B cell (primary cell): ENCODE measurements at places on chromosomes 7 and 10. TPM values are rescaled to one million over a fixed set of nuclear protein-coding genes. Genes with fewer than 3 reads are reported as not detected.

DNA sequence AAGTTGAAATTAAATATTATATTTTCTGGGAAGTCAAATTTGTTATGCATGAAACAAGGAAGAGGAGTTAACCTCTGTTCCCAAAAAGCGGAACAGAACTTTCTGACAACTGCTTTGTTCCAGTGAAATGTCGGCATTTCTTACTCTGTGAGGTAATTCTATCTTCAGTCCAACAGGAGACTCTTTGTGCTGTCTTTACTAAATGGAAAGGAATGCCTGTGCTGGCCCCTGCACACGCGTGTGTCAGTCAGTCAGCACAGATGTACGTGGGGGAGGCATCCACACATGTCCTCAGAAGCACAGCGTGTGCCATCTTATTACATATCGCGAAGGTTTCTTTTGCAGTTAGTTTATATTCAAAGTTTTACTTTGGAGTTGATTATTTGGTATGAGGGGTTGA lies 37.5 kb downstream of the NET1 start:
- peak; percentile 25 for DNase-seq

- peak; percentile 75 for DNase-seq
Observed at GRCh38 chr7:2821842-2822507, 22.1 kb downstream of the GNA12 start.

GRCh38 chr7:84701524-84702306 lies 485.1 kb downstream of the SEMA3D start:
- DNase-seq = no peak

DNA sequence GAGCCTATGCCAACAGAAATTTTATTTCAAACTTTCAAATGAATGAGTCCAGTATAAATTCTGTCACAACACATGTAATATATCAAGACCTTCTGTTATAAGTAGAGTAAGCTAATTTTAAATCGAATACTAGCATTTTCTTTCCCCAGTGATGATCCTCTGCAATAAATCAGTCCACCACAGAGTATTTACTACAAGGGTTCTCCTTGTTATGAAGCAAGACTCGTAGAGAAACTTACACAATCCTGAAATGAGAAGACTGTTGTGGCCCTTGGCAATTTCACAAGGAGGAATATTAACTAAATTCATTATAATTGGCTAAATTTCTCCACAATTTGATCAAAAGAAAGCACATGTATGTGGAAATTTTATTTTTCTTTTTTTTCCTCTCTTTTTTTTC lies 312.4 kb upstream of the DGKB start:
- DNase-seq = no peak

GRCh38 chr7:115136796-115137443 lies 215.0 kb downstream of the MDFIC start:
- no peak for DNase-seq

GRCh38 chr10:28849309-28849708 lies 172.0 kb downstream of the BAMBI start:
- DNase-seq = no peak

DNA sequence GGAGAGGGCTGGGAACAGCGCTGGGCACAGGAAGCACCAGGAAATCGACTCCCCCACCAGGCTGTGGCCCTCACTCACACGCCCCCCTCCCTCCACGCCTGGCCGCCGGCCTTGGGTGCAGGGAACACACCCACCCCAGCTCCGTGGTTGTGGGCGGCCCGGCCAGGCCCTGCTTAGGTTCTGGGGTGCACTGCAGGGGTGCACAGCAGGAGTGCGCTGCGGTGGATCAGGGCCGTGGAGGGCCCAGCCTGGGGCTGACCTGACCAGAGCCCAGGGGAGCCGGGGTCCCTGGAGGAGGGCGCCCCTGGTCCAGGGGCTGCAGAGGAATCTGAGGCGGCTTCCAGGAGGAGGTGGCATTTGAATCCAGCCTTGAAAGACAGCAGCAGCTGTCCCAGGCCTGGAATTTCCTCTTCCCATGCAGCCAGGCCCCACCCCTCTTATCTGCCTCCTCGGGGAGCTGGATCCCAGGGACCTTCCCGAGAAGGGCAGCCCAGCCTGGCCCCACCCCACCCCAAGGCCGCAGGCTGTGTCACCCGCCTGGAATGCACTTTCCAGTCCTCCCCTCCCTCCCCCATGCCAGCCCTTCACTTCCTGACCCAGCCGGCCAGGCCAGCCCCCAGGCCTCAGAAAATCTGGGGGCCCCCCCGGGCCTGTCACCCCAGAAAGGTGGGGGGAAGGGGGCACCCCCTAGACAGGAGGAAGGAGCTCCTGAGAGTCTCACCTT lies 18.4 kb upstream of the PDGFA start:
- no peak for DNase-seq

DNA sequence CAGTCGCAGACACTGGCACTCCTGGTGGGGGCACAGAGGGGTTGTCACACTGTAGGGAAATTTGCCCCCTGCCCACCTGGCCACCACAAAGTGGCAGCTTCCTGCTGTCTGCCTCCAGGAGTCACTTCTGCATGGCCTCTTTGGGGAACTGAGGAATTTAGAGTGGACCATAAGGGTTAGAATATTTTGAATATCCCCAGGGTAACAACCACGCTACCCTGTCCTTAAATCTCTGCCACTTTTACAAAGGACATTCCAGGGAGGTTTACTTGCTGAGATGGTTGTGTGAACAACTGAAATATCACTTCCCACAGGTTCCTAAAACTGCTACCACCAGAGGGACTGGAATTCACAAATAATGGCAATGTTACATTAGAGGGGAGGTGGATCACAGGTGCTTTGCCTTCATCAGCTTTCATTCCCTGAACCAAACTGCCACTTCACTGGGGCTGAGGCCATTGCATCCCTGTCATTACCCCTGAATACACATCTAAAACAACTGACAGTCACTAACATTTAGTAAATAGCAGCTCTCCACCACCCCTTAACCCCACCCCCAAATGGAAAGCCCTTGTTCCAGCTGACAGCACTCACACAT lies 88.1 kb upstream of the IFRD1 start:
- DNase-seq = no peak

DNA sequence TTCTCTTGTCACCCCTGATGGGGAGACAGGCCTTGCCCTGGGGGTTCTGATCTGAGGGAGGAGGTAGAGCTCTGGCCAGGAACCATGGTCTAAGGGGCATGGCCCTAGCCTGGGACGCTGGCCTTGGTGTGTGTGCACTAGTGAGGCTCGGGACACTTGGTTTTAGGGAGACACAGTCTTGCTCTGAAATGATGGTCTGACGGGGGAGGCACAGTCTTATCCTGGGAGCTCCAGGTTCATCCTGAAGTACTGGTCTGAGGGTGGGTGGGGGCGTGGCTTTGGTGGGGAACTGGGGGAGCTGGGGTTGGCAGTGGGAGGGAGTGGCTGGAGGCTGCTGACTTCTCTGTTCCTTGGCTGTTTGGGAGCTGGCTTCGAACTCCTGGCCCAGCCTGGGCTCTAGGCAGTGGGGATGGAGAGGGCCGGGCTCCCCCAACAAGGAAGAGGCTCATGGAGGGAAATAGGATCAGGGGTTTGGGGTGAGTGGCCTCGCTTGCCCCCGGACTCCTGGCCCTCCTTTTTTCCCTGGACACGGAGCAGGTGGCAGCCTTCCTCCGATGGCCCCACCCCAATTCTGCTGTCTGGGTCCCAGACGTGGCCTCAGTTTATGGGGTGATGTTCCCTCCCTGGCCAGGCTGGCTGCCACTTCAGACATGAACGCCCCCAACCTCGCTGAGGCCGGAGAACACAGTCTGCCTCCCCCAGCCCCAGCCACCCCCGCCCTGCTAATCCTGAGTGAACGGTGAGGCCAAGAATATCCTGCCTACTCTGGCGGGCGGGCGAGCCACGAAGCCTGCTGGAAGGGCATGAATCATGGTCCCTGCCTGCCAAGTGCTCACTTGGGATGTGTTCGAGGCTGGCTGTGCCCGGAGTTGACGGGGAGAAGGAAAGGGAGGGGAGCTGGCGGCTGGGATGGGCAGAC lies 43.5 kb downstream of the TMEM270 start:
- DNase-seq = no peak

ADCY1 gene
- total RNA-seq = 0.05 and 0.17 TPM in 2 replicates
